ENCODE measurements at places on chromosomes 3 and 15.

GRCh38 chr3:133491481-133492059 lies 81.9 kb upstream of the CDV3 start:
- DNase-seq = no peak

- no peak for DNase-seq
Measured at GRCh38 chr3:107430214-107430995, 53.2 kb downstream of the CCDC54 start.

DNA sequence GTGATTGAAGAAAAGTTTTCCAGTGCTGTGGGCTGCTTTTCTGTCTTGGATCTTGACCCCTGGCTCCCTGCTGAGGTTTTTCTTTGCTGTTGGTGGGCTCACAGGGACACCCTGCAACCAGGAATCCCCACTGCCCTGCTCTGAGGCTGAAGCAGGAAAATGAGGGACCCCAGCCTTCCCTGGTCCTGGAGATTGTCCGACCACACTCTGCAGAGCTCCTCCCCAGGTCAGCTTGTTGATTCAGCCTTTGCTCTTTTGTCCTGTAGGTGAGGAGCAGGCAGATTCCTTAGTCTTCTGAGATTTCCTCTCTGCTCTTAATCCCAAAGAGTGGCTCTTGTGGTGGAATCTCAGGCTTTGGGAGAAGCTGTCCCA lies 194.5 kb downstream of the RPLP1 start:
- no peak for DNase-seq

DNA sequence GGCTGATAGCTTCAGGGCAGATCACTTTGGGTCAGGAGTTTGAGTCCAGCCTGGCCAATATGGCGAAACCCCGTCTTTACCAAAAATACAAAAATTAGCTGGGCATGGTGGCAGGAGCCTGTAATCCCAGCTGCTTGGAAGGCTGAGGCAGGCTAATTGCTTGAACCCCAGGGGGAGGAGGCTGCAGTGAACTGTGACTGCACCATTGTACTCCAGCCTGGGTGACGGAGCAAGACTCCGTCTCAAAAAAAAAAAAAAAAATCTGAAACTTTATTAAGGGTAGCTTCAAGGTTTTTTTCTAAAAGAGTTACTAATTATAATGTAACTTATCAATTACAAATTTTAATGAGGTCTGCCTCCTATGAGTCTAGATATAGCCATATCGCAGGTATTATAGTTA lies 5.1 kb downstream of the NECTIN3 start:
- DNase-seq = no peak

- no peak for DNase-seq
Measured at GRCh38 chr3:72722930-72723726, 125.1 kb downstream of the SHQ1 start.

DNA sequence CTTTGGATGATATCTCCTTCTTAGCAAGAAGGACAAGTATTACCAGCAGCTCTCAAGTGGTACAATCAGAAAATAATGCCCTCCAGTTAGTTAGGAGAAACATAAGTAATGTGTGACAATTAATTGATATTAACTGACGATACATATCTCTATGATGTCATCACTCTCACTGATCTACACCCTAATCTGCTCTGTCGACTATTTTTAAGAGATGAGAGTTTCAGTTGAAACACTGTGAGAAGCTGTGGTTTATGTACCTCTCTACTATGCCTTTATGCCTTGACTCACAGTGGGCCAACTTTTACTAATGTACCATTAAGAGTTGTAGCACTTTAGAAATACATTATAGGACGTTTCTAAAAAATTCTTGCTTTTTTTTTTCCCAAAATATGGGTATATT lies 8.6 kb downstream of the CEP152 start:
- no peak for DNase-seq

DNA sequence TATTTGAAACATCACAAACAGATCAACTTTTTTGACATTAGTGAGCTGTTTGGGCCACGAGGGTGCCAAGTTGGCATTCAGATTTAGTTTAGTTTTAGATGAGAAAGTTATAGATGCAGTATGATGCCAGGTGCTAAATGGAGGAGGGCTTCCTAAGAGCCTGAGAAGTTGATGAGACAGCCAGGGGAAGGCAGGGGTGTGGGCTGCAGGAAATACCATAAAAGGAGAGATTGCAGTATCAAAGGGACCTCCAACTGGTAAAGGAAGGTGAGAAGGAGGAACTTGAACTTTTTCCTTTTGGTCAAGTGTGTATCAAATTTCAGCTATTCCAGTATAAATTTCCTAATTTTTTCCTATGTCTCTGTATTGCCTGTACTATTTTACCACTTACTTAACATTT lies 2.0 kb upstream of the TNIK start:
- DNase-seq = no peak

- no peak for DNase-seq
Measured at GRCh38 chr3:87175732-87176131, 51.4 kb upstream of the CHMP2B start.

- no peak for DNase-seq
Measured at GRCh38 chr15:78140292-78140691, 8.9 kb upstream of the IDH3A start.

GRCh38 chr3:53071882-53072431 lies 26.1 kb upstream of the SFMBT1 start:
- no peak for DNase-seq

GRCh38 chr3:128983293-128984069 lies 10.4 kb downstream of the CFAP92 start:
- no peak for DNase-seq

GRCh38 chr3:195250473-195251251 lies 20.3 kb downstream of the XXYLT1 start:
- DNase-seq = no peak

DNA sequence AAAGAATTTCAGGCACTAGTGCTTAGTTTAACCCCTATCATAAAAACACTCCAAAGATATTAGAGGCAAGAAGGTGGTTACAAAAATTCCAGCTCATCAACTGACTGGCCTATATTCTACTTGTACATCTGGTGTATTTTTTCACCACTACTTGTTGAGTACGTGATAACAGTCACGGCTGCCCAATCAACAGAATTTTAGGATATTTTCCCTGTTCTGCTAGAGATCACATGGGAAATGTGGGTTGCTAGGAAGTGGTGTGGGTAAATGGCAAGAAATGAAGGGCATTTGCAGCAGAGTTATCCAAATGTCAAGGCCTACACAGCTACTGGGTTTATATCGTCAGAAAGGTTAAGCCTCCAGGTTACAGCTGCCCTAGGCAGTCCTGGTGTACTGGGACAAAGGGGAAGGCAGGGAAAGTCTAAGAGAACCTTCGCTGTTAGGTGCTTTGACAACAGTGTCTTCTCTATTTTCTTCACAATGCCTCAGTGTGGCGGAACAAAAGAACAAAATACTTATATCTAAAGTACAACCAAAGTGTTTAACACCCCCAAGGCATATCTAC lies 81.9 kb downstream of the FMN1 start:
- DNase-seq = no peak

DNA sequence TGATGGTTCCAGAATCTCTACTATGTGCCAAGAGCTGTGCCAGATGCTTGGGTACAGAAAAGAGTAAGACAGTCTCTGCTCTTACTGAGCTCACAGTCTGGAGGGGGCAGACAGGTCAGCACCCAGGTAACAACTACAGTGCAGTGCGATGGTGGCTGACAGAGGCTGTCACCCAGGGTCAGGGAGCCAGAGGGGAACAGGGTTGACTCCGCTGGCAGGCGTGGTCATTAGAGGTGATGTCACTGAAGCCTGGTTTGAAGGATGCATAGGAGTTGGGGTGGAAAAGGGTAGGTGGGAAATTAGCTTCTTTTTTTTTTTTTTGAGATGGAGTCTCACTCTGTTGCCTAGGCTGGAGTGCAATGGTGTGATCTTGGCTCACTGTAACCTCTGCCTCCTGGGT lies 31.5 kb downstream of the GNB5 start:
- DNase-seq = no peak

GRCh38 chr15:89175617-89176191 lies 45.7 kb downstream of the RLBP1 start:
- no peak for DNase-seq

DNA sequence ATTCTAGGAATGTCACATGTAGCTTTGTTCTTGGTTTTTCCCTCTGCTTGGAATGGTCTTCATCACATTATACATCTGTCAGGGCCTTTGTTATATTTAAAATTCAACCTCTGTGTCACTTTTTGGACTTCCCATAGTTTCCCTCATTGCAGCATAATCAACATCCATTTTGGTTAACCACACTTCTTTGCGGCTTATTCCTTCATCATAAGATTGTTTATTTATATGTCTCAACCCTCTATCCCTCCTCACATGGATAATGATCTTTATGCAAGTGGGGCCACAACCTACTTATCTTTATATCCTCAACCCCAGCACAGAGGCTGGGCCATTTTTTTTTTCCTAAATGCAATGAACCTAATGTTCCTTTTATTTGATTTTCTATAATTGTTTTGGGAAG lies 260.0 kb upstream of the THBS1 start:
- DNase-seq = no peak

GRCh38 chr15:55884223-55884622 lies 109.2 kb downstream of the NEDD4 start:
- DNase-seq = no peak

GRCh38 chr15:66400351-66400774 lies 13.7 kb downstream of the MAP2K1 start:
- no peak for DNase-seq

DNA sequence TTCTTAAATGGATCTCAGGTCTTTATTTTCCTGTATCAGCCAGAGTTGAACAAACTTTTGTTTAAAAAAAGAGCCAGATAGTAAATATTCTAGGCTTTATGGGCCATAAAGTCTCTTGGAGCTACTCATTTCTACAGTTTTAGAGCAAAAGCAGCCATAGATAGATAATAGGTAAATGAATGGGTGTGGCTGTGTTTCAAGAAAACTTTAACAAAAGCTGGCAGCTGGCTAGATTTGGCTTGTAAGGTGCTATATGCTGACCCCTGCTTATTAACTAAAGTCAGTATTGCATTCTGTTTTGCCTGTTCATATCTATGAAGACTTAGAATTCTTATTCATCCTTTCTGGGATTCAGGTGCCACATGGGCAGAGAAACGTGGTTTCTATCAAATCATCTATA lies 29.0 kb downstream of the MFN1 start:
- no peak for DNase-seq

DNA sequence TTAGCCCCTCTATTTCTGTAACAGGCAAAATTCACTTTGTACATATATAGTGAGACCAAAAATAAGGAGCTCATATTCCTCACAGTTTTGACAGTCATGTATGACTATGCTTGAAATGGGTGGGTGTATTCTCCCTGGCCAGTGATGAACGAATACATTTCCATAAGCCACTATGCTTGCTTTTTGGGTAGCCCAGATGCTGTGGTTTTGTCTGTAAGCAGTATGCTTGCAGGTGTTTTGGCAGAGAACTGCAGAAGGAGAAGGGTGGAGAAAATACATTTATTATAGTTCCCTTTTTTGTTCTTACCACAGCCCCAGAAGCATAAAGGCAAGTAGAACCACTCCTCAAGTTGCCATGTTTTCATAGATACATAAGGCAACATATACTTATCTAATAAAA lies 131.2 kb downstream of the RBMS3 start:
- DNase-seq = no peak

- DNase-seq = no peak
Measured at GRCh38 chr15:81029414-81030300, 28.9 kb downstream of the TLNRD1 start.

GRCh38 chr3:12280357-12280806 lies 8.5 kb upstream of the PPARG start:
- DNase-seq = no peak

DNA sequence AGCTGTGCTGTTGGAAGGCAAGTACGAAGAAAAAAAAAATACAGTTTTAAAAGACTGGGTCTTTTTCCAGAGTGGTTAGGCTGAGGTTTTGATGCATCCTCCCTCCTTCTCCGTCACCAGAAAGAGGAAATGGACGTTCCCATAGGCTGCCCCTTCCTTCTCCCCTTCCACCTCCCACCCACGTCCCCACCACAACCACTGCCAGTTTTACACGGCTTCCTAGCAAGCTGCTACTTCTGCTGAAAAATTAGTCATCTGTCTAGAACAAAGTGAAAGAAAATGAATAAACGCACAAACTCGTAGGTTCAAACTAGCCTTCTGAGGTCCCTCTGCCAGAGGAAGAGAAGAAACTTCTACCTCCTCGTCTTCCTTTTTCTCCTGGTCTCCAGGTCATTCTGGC lies 71.6 kb upstream of the RPL35A start:
- DNase-seq = no peak

DNA sequence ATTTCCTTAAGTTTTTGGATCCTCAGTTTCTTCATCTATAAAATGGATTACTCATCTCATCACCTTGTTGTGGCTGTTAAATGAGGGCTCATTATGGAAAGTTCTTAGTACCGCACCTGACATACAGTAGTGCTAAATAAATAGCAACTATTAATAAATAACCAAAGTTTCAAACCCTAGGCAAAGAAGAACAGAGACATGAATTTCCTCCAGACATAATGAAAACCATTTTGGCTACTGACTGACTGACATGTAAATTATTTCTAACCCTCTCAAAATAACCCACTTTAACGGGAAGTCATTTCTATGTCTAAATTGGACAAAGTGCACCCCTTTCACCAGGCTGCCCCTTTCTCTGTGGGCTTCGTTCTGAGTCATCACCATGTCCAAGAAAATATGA lies 17.4 kb upstream of the KLHL6 start:
- no peak for DNase-seq

DNA sequence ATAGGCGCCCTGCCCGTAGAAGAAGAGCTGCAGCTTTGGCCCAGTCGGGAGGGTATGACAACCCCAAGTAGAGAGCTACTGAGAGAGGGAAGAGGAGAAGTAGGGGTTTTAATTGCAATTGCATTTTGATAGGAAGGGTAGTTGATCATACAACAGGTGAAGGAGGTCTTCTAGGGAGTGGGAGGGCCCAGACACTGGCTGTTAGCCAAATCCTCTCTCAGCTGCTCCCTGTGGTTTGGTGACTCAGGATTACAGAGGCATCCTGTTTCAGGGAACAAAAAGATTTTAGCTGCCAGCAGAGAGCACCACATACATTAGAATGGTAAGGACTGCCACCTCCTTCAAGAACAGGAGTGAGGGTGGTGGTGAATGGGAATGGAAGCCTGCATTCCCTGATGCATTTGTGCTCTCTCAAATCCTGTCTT lies 408.9 kb upstream of the THBS1 start:
- peak; percentile 67 for DNase-seq

- DNase-seq = no peak
Measured at GRCh38 chr3:104526901-104527401, 839.8 kb upstream of the ALCAM start.

DNA sequence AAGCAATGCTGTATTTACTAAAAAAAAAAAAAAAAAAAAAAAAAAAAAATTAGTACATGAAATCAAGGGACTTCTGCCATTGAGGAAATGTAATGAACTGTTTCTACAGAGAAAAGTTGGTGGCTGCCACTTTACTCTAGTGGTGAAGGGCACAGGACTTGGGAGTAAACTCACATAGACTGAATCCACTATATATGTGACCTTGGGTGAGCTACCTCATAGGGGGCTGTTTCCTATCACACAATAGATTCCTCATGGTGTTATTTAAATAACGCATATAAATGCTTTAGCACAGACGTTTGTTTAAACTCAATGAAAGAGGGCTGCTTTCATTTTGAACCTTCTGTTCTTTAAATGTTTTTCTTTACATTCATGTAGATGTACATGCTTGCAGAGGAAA lies 25.8 kb downstream of the TERC start:
- no peak for DNase-seq

- DNase-seq = peak; percentile 20
Measured at GRCh38 chr3:42875325-42876151, at the start of gene CYP8B1. CYP8B1 (minus strand) TSS chr3:42875879; CDS start chr3:42875816, 63 bp downstream.

All from mucosa of gallbladder (tissue), 1 donor.